ENCODE measurements at places on chromosomes 2 and 18. TPM values are rescaled to one million over a fixed set of nuclear protein-coding genes. Genes with fewer than 3 reads are reported as not detected.

DNA sequence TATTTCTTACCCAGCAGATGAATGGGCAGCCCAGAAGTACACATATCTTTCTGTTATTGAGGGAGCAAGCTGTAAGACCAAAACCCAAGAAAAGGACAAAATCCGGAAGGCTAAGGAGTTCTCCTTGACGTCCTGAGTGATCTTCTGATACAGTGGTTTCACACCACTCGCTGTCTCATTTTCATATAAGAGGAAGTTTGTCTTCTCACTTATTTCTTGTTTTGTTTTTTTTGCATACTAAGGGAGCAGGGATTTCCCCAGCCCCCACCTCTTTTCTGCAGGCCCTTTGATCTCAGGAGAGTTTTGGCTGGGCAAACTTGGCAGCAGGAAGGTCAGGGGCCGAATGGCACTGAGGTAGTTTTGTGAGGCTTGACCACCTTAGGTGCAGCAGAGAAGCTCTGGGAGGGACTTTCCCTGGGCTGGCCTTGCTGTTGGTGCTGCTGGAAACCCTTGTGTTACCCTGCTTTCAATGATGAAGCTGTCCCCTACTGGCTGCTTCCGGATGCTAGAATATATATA is 13.3 kb downstream of the CHRNA1 start:
- no peak for DNase-seq

- DNase-seq = no peak
These were observed 131.5 kb downstream of the MBP start for GRCh38 chr18:77001041-77001440.

The LOXHD1 gene
- not detected for total RNA-seq

- DNase-seq = no peak
These were observed 277.1 kb downstream of the SOX11 start for GRCh38 chr2:5969303-5969702.

- no peak for DNase-seq
These were observed 248.1 kb downstream of the MEIS1 start for GRCh38 chr2:66683064-66683463.

DNA sequence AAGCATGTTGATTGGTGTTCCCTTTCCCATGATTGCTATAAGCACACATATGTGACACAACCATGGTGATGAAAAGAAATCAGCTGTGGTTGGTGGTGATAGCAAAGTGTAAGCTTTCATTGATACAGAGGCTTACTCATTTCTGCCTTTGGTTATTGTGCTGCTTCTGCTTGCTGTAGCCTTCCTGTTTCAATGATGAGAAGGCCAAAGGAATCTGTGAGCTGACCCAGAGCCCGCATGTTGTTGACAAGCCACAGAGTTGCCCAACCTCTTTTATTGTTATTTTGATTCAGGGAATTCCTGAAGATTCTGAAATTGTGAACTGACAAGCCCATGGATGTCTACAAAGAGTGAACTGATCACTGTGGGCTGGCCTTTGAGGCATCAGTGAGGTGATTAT is 164.4 kb downstream of the TMEFF2 start:
- DNase-seq = no peak

GRCh38 chr2:224242561-224242960 is 159.3 kb downstream of the FAM124B start:
- no peak for DNase-seq

DNA sequence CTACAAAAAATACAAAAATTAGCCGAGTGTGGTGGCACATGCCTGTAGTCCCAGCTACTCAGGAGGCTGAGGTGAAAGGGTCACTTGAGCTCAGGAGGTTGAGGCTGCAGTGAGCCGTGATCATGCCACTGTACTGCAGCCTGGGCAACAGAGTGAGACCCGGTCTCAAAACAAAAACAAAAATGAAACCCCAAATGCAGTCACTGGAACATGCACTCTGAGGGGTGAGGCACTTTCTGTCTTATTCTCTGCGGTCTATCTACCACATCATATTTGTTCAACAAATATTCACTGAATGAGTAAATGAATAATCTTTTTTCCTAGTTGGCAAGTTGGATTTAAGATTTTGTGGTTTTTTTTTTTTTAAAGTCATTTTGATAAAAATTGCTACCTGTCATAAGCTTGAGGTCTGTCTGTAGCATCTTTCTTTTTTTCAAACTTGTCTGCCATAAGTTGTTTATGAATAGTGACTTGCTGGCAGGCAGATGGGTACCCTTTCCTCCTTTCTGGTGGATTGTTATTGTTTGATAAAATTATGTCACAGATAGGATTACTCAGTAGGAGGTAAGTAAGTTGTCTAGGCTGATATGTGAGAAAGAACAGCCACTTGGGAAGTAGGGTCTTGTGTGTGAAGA is 11.8 kb downstream of the CHRNA1 start:
- DNase-seq = no peak

DNA sequence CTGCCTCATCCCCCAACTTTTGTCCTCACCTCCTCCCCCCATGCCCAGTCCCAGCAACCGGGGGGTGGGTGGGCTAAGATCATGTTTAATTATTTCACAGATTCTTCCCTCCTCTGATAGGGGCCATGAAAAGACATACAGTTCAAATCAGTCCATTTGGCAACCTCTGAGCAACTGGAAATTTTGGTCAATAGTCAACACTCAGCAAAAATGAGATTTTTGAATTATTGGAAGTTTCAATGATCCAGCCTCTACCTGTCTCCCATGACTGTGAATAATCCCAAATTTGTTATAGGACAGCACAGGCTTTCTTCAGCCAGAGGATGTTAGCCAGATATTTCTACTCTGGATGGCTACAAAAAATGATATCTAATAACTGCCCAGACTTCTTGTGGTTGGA is 549.9 kb downstream of the TNS1 start:
- DNase-seq = no peak

The LCT gene
- not detected for total RNA-seq

The L3MBTL4 gene
- total RNA-seq = 2.2 TPM

The PXDN gene
- total RNA-seq = 3.1 TPM

The RGPD4 gene
- 0.08 TPM for total RNA-seq

DNA sequence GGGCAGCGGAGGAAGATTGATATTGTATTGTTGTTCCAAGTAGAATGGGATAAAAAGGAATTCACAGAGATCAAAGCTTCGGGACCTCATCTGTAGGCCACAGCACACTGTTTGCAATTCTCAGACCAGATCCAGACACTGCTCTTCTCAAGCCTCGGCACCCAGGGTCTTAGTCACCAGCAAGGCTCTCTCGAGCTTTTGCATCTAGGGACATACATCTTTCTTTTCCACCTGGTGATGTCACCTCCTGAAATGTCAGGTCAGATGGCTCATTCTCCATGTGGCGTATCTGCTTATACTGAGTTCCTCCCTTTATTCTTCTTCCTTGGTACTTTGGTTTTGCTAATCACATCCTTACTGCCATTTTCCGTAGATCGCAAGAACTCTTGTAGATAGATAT is 42.9 kb upstream of the SNTG2 start:
- DNase-seq = no peak

DNA sequence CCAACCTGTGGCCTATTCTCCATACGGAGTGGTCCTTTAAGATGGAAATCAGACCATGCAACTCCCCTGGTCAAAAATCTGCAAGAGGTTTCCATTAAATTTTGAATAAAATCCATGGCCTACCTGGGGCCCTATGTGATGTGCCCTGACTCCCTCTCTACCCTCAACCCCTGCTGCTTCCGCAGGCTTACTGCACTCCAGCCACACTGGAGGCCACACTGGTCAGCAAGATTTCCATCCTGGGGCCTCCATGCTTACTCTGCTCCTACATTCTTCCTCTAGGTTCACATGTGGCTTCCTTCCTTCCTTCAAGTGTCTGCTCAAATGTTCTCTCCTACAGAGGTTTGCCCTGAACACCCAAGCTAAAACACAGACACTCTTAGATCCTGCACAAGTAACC is 40.6 kb downstream of the FARSB start:
- DNase-seq = no peak

- no peak for DNase-seq
These were observed 5.0 kb downstream of the ZNF397 start for GRCh38 chr18:35245719-35246317.

The ARHGAP25 gene
- total RNA-seq = 0.26 TPM
